ENCODE measurements at places on chromosomes 11 and 22. TPM values are rescaled to one million over a fixed set of nuclear protein-coding genes. Genes with fewer than 3 reads are reported as not detected.

DNA sequence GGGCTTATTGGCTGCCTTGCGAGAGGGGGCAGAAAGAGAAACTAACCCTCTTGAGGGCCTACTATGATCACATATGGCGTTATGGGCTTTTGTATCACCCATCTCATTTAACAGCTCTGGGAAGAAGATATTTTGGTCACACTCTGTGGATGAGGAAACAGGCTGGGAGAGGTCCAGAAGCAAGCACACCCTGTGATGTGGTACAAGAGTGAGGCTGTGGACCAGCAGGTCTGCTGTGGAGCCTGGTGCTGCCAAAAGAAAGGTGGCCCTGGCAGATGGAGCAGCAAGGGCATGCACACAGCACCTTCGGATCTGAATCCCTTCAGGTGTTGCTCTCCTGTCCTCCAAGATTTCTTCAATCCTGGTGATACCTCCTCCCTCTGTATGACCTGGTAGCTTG is 64.1 kb downstream of the KCNC1 start:
- DNase-seq: no peak
- H3K27me3 ChIP-seq: no peaks in the 10 kb centered on the region
- no peaks in the 10 kb centered on the region for H3K36me3 ChIP-seq
- no peak overlapping the region for H3K4me3 ChIP-seq
- peaks cover 18% of the 10 kb centered on the region for H3K4me1 ChIP-seq

DNA sequence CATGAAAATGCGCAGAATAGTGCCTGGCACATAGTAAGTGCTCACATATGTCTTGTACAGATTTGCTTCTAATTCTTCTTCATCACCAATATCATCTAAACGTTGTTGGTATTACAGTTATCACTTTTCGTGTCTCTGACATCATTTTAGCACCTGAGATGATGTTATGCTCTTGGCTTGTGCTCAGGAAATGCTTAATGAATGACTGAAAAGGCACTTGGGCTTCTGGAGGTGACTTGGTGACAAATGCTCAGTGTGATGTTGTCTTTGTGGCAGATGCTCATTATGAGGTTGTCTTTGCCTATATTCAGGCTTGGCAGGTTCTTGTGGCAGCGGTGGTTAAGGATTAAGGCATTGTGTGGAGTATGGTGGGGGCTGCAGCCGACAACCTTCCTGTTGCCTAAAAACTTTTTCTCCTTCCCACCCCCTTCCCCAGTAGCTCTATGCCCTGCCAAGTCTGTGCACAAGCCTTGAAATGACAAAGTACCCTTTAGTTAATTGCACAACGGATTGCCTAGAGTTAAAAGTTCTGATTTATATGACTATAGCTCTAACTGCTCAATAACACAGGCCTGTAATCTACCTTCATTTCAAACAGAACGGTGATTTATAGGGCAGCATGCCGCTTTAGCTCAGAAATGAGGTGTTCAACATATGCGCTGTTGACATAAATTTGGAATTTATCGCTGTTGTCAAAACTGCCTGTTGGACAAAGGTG is 82.5 kb downstream of the ZBTB16 start:
- H3K36me3 ChIP-seq: no peaks in the 10 kb centered on the region
- peaks cover 28% of the 10 kb centered on the region for H3K27me3 ChIP-seq
- H3K27ac ChIP-seq: no peak overlapping the region
- H3K4me3 ChIP-seq: no peak overlapping the region
- H3K4me1 ChIP-seq: no peaks in the 10 kb centered on the region

GRCh38 chr22:50730941-50731661 is 6.9 kb upstream of the ACR start:
- no peak overlapping the region for H3K4me3 ChIP-seq
- peaks cover 10% of the 10 kb centered on the region for H3K4me1 ChIP-seq
- DNase-seq: peak; percentile 15
- no peaks in the 10 kb centered on the region for H3K36me3 ChIP-seq
- no peak overlapping the region for H3K27ac ChIP-seq

- H3K4me1 ChIP-seq: no peaks in the 10 kb centered on the region
- H3K36me3 ChIP-seq: peaks cover 27% of the 10 kb centered on the region
- no peaks in the 10 kb centered on the region for H3K27me3 ChIP-seq
- no peak for DNase-seq
- no peak overlapping the region for H3K4me3 ChIP-seq
- H3K27ac ChIP-seq: no peak overlapping the region
Observed at GRCh38 chr11:10758957-10759356, 7.9 kb downstream of the CTR9 start.

- H3K27me3 ChIP-seq: no peaks in the 10 kb centered on the region
- DNase-seq: no peak
- H3K4me1 ChIP-seq: no peaks in the 10 kb centered on the region
- peaks cover 4% of the 10 kb centered on the region for H3K36me3 ChIP-seq
- no peak overlapping the region for H3K4me3 ChIP-seq
Observed at GRCh38 chr11:74620531-74620930, 28.1 kb downstream of the POLD3 start.

GRCh38 chr11:134683860-134684259 is 271.8 kb upstream of the B3GAT1 start:
- H3K27ac ChIP-seq: no peak overlapping the region
- H3K4me1 ChIP-seq: no peaks in the 10 kb centered on the region
- no peaks in the 10 kb centered on the region for H3K36me3 ChIP-seq
- DNase-seq: no peak

- no peak overlapping the region for H3K4me3 ChIP-seq
- no peaks in the 10 kb centered on the region for H3K4me1 ChIP-seq
- H3K27ac ChIP-seq: no peak overlapping the region
- DNase-seq: no peak
- no peaks in the 10 kb centered on the region for H3K27me3 ChIP-seq
Observed at GRCh38 chr11:80841675-80842074, 1400.8 kb upstream of the TENM4 start.

- no peaks in the 10 kb centered on the region for H3K36me3 ChIP-seq
- no peak for DNase-seq
- no peak overlapping the region for H3K4me3 ChIP-seq
Observed at GRCh38 chr11:64888729-64889511, 10.5 kb upstream of the EHD1 start.

GRCh38 chr11:76155500-76156227 is 50.6 kb downstream of the WNT11 start:
- peaks cover 17% of the 10 kb centered on the region for H3K4me1 ChIP-seq
- peaks cover 7% of the 10 kb centered on the region for H3K27me3 ChIP-seq
- no peaks in the 10 kb centered on the region for H3K36me3 ChIP-seq
- DNase-seq: no peak

- H3K27ac ChIP-seq: no peak overlapping the region
- peaks cover 22% of the 10 kb centered on the region for H3K4me1 ChIP-seq
- no peak for DNase-seq
- no peak overlapping the region for H3K4me3 ChIP-seq
- no peaks in the 10 kb centered on the region for H3K27me3 ChIP-seq
Observed at GRCh38 chr11:12276356-12276755, 101.0 kb upstream of the PARVA start.

DNA sequence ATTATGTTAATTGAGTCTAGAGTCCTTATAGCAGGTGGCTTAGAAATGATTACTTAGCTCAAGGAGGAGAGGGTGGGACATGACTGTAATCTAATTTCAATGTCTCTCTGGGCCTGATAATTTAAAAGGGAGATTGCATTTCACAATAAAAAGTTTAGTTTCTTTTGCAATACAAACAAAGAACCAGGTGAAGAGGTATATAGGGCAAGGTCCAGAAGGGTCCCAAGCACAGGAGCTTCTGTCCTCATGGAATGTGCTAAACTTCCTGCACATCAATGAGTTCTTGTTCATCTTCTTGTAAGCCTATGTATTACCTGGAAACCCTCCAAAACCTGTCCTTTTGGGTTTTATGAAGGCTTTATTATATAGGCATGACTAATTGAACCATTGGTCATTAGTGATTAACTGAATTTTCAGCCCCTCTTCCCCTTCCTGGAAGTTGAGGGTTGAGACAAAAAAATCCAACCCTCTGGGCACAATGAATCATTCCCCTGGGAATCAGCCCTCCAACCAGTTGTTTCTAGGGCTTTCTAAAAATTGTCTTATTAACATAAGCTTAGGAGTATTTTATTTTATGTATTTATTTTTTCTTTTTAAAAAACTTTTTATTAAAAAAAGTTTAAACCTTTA is 37.6 kb downstream of the MS4A2 start:
- no peak overlapping the region for H3K27ac ChIP-seq
- no peak overlapping the region for H3K4me3 ChIP-seq
- no peaks in the 10 kb centered on the region for H3K36me3 ChIP-seq
- no peaks in the 10 kb centered on the region for H3K27me3 ChIP-seq

DNA sequence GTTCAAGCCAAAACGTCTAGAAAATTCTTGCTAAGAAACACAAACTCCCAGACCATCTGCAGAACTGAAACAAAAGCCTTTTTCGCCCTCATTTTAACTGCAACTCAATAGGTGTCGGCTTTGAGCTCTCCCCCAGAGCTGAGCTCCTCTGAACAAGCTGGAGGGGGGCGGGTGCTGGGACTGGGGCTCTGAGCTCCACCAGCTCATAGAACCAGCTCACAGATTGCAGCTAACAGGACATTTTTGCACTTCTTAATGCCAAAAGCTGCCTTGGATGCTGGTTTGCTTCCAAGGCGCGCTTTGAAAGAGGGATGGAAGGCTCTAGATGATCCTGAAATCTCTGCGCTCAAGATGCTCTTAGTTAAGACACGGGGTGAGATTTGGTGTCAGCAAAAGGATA is 6.0 kb upstream of the YWHAH start:
- no peak overlapping the region for H3K4me3 ChIP-seq
- H3K4me1 ChIP-seq: no peaks in the 10 kb centered on the region
- DNase-seq: no peak
- no peak overlapping the region for H3K27ac ChIP-seq
- H3K36me3 ChIP-seq: no peaks in the 10 kb centered on the region

- no peak overlapping the region for H3K4me3 ChIP-seq
- no peaks in the 10 kb centered on the region for H3K27me3 ChIP-seq
- peaks cover 11% of the 10 kb centered on the region for H3K4me1 ChIP-seq
- no peak for DNase-seq
- no peaks in the 10 kb centered on the region for H3K36me3 ChIP-seq
Observed at GRCh38 chr11:95505927-95506426, 275.0 kb upstream of the SESN3 start.

GRCh38 chr11:88531831-88532230 is 194.3 kb upstream of the CTSC start:
- no peaks in the 10 kb centered on the region for H3K27me3 ChIP-seq
- H3K36me3 ChIP-seq: no peaks in the 10 kb centered on the region
- peaks cover 18% of the 10 kb centered on the region for H3K4me1 ChIP-seq
- no peak for DNase-seq
- H3K27ac ChIP-seq: no peak overlapping the region

- H3K27me3 ChIP-seq: peaks cover 4% of the 10 kb centered on the region
- no peak overlapping the region for H3K27ac ChIP-seq
- no peak overlapping the region for H3K4me3 ChIP-seq
- H3K36me3 ChIP-seq: no peaks in the 10 kb centered on the region
- H3K4me1 ChIP-seq: no peaks in the 10 kb centered on the region
Observed at GRCh38 chr22:45425101-45425500, 11.6 kb downstream of the RIBC2 start.

DNA sequence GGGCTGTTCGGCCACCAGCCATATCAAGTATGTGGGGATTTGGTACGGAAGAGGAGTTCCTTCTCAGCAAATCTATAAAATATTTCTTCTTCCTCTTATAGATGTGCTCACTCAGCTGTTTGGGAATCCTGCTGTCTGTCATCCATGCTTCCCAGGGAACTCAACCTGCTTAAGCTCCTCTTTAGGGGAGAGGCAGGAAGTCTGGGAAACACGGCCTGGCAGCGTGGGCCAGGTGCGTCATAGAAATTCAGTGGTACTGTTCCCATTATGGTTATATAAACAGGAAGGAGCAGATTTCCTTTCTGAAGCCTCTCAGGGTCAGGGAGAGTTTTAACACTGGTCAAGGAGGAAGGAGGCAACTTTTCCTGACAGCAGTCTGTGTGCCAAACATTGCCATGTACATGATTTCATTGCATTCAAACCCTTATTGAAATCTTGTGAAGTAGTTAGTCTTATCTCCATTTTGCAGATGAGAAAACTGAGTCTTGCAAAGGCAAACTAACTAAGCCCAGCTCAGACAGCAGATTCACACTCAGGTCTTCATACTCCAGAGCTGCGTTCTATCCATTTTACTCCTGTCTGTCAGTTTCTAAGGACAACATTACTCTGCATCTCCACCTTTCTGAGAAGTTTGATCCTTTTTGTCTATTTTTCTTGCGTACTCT is 35.4 kb upstream of the AMOTL1 start:
- peaks cover 48% of the 10 kb centered on the region for H3K36me3 ChIP-seq
- peak overlapping the region; percentile 1 for H3K4me3 ChIP-seq
- DNase-seq: no peak
- no peaks in the 10 kb centered on the region for H3K27me3 ChIP-seq
- H3K27ac ChIP-seq: peak overlapping the region; percentile 81

DNA sequence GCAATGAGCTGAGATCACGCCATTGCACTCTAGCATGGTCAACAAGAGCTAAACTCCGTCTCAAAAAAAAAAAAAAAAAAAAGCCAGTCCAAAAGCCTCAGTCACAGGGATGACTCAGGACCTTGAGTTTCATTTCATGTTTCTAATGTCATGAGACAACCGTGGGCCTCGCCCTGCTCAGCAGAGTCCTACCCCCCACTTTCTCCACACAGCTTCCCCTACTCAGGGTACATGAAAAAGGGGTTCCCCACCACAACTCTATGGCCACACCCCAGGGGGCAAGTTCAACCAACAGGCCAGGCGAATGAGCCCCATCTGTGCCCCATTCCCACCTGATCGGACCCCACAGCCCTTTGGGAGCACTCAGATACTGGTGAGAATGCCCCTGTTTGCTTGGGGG is 24.3 kb upstream of the ADA2 start:
- no peaks in the 10 kb centered on the region for H3K27me3 ChIP-seq
- no peak for DNase-seq
- H3K4me3 ChIP-seq: no peak overlapping the region
- H3K36me3 ChIP-seq: no peaks in the 10 kb centered on the region
- H3K27ac ChIP-seq: no peak overlapping the region

DNA sequence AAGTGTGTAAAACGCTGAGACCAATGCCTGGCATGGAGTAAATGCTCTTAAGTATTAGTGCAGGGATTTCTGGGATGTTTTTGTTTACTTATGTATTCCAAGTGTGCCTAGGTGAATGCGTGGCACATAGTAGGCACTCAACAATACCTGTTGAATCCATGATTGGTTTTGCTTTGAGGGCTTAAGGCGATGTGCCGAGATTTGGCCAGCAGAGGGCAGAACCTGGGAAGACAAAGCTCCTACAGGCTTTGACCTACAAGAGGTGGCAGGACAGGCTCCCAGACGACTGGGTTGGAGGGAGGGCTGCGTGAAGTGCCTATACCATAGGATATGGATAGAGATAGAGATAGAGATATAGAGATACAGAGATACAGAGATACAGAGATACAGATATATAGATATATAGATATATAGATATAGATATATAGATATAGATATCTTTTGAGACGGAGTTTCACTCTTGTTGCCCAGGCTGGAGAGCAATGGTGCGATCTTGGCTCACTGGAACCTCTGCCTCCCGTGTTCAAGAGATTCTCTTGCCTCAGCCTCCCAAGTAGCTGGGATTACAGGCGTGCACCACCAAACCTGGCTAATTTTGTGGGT is 13.9 kb downstream of the KCNE3 start:
- H3K4me3 ChIP-seq: no peak overlapping the region
- H3K4me1 ChIP-seq: no peaks in the 10 kb centered on the region
- no peaks in the 10 kb centered on the region for H3K36me3 ChIP-seq

GRCh38 chr11:64619811-64620380 is 28.9 kb downstream of the SLC22A12 start:
- no peak overlapping the region for H3K27ac ChIP-seq
- no peaks in the 10 kb centered on the region for H3K36me3 ChIP-seq
- no peaks in the 10 kb centered on the region for H3K4me1 ChIP-seq
- no peaks in the 10 kb centered on the region for H3K27me3 ChIP-seq
- no peak for DNase-seq

Gene KBTBD4
- polyA plus RNA-seq: 14.0 TPM

Gene TRIM6
- 5.2 TPM for polyA plus RNA-seq

Gene SSTR3
- not detected for polyA plus RNA-seq

Gene SPTBN2
- 11.1 TPM for polyA plus RNA-seq

Gene OR10A4
- polyA plus RNA-seq: not detected

All from keratinocyte (primary cell).